Activated naive CD4-positive, alpha-beta T cell treated with anti-CD3 and anti-CD28 coated beads, Interleukin-2, amount 50 U/mL, for 72 hours (primary cell): ENCODE measurements at places on chromosomes 13 and 19. TPM values are rescaled to one million over a fixed set of nuclear protein-coding genes. Genes with fewer than 3 reads are reported as not detected.

Gene ADGRE1
- total RNA-seq = 12.1 TPM

DNA sequence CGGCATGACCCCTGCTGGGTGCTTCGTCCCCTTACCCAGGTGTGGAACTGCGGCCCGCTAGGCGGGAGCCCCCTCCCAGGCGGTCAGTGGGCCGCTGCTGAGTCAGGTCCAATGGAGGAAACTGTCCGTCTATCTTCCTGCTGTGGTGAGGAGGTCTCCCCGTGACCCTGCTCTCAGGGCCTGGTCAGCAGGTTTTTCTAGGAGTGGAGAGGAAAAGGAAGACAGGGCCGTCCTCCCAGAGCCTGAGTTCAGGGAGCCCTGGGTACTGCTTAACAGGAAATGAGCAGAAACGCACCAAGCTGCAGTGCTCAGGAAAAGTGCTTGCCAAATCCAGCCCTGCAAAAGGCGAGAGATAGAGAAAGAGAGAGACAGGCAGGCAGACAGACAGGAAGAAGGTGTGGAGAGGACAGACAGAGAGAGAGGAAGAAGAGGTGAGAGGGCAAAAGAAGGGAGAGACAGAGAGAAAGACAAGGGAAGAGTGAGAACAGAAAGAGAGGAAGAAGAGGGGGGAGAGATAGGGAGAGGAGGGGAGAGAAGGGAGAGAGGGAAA lies 10.3 kb downstream of the SH3GL1 start:
- DNase-seq = no peak

GRCh38 chr19:15551293-15552004 lies 43.1 kb downstream of the CYP4F22 start:
- DNase-seq = peak; percentile 74

Gene SOX1
- not detected for total RNA-seq

Gene KLK15
- total RNA-seq = not detected

- no peak for DNase-seq
These were observed 164.0 kb downstream of the TSHZ3 start for GRCh38 chr19:31185261-31185660.

Gene SHISA7
- not detected for total RNA-seq

Gene KLF1
- 0.46 TPM for total RNA-seq

- peak; percentile 72 for DNase-seq
These were observed 23.5 kb downstream of the KCTD15 start for GRCh38 chr19:33819880-33820781.

Gene ZNF540
- 3.0 TPM for total RNA-seq

- no peak for DNase-seq
These were observed 177.3 kb upstream of the KL start for GRCh38 chr13:32838945-32839344.

GRCh38 chr13:94478913-94479312 lies 569 bp downstream of the DCT start:
- no peak for DNase-seq

GRCh38 chr13:113445791-113446487 lies 7.3 kb downstream of the ADPRHL1 start:
- DNase-seq = no peak

DNA sequence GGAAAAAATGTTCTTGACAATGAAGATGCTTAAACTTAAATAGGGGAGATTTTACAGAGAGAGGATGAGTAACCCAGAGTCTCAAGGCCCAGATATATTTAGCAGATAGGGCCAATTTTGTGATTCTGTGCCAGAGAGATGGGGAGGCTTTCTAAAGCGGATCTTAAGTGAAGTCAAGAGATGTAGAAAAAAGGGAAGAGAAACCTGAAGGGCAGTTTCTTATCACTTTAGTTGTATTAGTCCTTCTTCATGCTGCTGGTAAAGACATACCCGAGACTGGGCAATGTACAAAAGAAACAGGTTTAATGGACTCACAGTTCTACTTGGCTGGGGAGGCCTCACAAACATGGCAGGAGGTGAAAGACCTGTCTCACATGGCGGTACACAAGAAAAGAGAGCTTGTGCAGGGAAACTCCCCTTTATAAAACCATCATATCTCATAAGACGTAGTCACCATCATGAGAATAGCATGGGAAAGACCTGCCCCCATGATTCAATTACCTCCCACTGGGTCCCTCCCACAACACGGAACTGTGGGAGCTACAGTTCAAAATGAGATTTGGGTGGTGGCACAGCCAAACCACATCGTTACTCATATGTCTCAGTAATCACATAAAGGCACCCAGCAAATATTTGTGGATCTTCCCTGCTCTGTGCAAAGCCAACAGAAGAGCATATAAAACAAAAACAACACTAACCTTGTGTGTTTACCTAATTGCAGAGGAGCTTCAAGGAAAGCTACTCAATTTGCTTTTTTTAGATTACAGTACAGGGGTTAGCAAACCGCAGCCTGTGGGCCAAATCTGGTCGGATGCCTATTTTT lies 102.6 kb upstream of the MYCBP2 start:
- DNase-seq = peak; percentile 53

DNA sequence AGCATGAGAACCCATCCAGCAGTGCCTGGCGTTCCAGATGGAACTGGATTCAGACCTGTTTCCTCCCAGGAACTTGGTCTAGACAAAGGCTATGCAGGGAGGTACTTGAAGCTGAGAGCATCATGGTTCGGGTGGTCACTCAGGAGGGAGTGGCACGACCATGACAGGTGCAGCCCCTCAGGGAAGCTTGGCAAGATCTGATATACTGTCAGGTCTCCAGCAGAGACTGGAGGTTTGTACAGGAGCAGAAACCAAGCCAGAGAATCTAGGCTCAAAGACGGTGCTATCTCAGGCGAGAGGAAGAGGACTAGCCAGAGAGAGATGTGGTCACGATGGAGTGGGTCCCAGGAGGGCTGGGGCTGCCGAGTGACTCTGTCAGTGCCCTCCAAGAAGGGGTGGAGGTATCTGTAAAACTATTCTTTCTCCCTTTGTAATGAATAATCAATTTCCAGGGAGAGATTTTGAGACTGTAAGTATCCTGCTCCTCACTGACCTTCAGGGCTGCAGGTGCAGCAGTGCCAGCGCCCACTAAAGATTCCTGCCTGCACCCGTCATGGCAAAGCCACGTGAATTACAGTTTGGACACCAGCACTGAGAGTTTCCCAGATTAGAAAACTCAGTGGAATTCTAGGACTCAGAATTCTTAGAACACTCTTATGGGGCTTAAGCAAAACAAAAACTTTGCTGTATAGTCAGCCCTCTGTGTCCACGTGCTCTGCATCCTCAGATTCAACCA lies 10.2 kb upstream of the DCUN1D2 start:
- DNase-seq = no peak

GRCh38 chr19:42093505-42093904 lies 17.5 kb downstream of the ZNF574 start:
- no peak for DNase-seq

Gene PTOV1
- 110 TPM for total RNA-seq

Gene SYNGR4
- total RNA-seq = 0.41 TPM

GRCh38 chr13:108850691-108851090 lies 221.3 kb downstream of the MYO16 start:
- no peak for DNase-seq

Gene NUMBL
- 18.0 TPM for total RNA-seq

Gene SKA3
- total RNA-seq = 37.4 TPM

- no peak for DNase-seq
These were observed 42.5 kb upstream of the ARGLU1 start for GRCh38 chr13:106610486-106610885.

Gene ARRDC2
- 59.3 TPM for total RNA-seq

Gene ZSCAN1
- not detected for total RNA-seq
